ENCODE measurements at places on chromosomes 11 and 22.
A peak's percentile ranks its signal among the peaks of the same experiment; 100 is the strongest.

GRCh38 chr11:68349461-68350249, 37.3 kb downstream of the LRP5 start:
- DNase-seq: no peak

DNA sequence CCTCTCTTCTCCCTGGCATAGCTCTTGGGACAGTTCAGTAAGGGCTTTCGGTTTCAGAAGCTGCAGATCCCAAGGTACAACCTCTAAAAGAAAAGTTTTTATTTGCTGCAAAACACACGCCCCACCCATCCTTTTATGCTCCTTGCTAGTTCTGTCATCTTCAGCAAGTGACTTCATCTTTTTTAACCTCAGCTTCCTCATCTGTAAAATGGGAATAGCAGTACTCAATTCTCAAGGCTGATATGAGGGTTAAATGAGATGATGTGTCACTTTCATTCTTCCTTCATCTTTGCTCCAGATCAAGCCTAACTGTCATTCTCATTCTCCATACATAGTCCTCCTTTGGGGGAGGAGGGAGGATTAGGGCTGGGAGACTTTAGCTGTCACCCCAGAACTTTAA, 90.0 kb upstream of the ALX4 start:
- no peak for DNase-seq

- DNase-seq: no peak
Measured at GRCh38 chr22:19984201-19984753, 32.3 kb downstream of the ARVCF start.

DNA sequence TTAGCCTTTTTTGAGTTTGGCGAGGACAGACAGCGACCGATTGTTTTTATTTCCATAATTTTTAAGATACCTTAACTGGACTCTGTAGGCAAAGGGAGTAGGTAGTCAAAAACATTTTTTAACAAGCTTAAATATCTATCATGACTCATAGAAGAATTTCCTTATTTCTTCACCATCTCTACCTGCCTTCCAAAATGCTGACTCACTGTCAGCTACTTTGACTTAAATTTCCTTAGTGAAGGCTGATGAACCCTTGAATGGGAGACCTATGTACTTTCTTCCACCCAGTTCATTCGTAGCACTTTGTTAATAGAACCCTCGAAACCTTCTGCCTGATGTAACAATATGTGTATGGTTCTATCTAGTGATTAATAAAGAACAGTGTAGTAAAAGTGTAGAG, 1.1 kb upstream of the MTMR2 start:
- DNase-seq: no peak

DNA sequence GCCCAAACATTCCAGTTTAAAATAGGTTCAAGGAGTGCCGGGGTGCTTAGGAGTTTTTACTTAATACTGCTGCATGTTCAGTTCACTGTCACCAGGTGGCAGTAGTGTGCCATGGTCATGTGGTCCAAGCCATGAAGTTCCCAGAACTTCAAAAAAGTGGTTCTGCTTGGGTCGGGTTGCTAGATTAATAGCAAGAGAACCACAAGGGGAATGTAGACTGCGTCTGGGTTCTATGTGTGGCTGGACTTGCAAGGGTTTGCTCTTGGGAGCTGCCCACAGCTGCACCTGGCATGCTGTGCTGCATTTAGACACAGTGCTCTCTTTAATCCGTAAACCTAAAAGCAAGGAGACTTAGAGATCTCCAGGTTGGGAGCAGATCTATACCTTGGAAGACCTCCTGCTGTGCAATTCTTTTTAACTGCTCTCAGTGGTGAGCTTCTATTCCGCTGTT, 6.5 kb upstream of the SPON1 start:
- peak; percentile 69 for DNase-seq

- no peak for DNase-seq
Measured at GRCh38 chr22:43616645-43617044, 195.5 kb downstream of the EFCAB6 start.

- no peak for DNase-seq
Measured at GRCh38 chr11:89293965-89294679, 116.4 kb downstream of the TYR start.

DNA sequence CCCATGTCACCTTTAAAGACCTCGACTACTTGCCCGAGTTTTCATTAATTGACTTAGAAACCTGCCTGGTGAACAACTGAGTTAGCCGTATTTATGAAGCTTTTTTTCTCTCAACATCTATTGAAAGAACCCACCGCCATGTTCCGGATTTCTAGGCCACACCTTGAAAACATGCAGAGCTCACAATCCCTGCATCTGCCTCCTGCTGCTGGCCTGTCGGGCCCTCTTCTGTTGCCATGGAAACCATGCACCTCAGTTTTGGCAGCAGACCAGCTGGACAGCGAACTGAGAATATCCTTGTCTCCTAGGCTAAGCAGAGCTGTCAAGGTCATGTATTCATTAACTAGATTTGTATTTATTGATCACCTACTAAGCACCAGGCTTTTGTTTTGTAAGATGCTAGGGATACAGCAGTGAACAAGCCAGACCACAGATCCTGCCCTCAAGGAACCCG, 4.3 kb upstream of the PATZ1 start:
- no peak for DNase-seq

DNA sequence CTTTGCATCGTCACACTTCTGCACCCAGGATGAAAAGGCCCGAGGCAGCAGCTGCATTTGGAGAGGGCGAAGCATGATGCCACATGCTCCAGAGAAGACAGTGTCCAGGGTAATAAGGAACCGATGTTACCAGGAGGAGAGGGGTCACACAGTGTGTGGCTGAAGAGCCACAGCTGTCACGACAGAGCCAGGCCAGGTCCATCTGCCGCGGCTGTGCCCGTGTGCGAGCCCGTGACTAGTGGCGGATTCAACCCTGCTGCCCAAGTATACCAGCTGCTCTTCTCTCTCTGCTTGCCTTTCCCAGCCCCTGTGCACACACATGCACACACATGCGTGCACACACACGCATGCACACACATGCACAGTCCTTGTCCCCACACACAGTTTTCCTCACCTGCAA, 1432.5 kb downstream of the BRD1 start:
- DNase-seq: no peak

DNA sequence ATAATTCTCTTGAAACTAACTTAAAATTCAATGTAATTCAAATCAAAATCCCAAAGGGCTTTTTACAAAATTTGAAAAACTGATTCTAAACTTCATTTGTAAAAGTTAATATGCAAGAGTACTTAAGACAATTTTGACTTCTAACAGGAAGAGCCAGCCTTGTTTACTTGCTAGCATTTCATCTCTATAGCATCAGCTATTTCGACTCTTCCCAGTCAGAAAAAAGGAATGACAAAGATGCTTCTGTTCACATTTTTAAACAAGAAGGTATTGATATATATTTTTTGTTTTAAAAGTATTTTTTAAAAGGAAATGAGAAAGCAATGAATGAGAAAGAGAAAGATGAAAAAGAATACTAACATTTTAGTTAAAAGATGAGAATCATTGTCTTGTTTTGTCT, 16.4 kb downstream of the SLN start:
- no peak for DNase-seq

DNA sequence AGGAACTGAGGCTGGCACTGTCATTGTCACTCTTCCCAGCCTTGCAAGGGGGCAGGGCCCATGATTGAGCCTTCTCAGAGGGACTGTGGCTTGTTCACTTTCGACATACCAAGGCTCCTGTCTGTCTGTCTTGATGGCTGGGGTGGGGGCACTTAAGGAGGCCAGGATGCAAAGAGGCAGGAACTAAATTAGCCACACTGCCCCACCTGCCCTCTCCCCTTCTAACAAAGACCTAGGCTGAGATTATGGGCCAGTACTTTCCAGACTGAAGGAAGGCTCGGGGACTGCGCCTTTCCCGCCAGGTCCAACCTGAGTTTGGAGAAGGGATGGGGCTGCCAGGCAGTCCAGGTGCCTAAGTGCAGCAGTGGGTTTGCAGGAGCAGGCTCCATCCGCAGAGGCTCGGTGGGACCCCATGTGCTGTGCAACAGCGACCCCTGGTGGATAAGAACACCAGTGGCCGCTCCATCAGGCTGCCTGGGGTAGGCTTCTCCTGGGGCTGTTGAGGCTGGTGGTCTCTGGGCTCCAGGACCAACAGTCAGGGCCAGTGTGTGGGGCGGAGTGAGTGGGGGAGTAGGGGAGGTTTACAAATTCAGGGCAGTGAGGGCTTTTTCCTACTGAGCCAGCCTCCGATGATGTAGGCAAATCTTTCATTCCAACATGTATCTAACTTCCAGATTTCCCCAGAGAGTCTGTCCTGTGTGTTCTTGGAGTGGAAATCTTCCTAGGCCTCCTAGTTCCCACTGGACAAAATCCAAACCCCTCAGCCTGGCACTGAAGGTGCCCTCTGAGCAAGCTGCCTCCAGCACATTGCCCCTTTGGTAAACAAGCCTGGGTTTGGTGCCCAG, 93.9 kb downstream of the INSC start:
- peak; percentile 63 for DNase-seq

DNA sequence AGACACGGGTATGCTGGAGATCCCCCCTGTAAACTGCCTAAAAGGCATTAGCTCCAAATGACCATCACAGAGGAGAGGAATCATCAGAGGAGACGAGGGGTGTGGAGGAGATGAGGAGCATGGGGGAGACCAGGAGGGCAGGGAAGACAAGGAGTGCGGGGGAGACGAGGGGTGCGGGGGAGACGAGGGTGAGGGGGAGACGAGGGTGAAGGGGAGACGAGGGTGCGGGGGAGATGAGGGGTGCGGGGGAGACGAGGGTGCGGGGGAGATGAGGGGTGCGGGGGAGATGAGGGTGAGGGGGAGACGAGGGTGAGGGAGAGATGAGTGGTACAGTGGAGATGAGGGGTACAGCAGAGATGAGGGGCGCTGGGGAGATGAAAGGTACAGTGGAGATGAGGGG, 17.5 kb upstream of the GAL start:
- no peak for DNase-seq

DNA sequence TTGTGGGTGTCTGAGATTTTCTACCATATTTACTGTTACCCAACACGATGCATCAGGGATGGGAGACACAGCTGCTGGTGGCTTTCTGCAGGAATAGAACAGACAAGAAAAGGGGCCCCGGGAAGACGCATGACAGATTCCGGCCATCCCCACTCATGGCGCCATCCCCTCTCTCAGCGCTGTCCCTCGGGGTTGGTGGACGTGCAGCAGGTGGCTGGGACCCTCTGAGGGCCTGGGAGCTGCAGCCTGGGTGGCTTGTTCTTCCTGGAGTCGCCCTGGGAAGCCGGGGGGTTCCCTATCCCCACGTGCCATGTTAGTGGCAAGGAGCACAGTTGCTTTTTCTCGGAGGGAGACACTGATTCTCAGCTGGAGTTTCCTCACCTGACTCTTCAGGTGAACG, 1123.3 kb downstream of the BRD1 start:
- no peak for DNase-seq

- no peak for DNase-seq
Measured at GRCh38 chr11:31110830-31111229, 258.7 kb downstream of the DCDC1 start.

GRCh38 chr22:17920145-17920605, 104.2 kb downstream of the MICAL3 start:
- no peak for DNase-seq

- DNase-seq: no peak
Measured at GRCh38 chr11:35796562-35796961, 134.0 kb downstream of the TRIM44 start.

DNA sequence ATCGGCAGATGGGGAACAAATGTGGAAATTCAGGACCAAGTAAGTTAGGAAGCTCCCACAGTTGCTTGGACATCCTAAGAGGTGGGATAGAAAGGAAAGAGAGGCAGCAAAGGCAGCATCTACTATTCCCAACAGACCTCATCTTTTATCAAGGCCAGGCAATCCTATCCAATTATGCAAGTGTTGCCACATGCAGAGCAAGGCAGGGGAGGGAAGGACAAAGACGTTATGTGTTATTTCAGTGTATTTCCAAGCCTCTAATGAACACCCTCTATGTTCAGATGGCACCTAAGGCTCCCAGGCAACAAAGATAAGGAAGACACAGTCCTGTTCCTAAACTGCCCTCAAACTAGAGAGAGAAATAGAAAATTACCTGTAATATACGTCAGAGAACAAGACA, 9.2 kb downstream of the TIGD3 start:
- DNase-seq: no peak

DNA sequence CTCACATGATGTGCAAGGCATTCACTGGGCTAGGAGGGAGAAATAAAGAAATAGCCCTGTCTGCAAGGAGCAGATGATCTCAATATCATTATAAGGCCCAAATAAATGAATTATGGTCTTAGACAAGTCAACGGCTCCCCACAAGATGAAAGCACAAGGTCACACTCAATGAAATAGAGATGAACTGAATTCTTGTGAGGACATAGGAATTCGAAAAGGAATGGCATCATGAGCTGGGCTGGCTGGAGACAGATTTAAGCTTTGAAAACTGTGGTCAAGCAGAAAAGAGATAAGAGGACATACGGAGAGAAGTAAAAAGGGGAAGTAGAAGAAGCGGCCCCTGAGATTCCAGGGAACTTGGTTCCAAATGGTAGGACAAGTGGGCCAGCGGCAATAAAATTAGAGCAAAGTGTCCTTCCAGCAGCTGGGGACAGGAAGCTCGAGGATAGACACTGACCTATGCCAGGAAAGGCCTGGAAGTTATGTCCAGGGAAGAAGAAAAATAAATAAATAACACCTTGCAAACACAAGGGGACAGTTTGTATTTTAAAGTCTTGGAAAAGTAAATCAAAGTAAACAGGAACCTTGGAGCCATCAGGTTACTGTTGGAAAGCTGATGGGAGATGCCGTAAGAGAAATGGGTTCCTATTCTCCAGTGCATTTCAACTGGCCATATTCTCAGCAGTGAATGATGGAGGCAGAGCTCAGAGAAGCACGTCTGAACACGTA, 37.8 kb downstream of the GALNT18 start:
- no peak for DNase-seq

GRCh38 chr11:9815486-9816136, 151.7 kb downstream of the SWAP70 start:
- DNase-seq: no peak

DNA sequence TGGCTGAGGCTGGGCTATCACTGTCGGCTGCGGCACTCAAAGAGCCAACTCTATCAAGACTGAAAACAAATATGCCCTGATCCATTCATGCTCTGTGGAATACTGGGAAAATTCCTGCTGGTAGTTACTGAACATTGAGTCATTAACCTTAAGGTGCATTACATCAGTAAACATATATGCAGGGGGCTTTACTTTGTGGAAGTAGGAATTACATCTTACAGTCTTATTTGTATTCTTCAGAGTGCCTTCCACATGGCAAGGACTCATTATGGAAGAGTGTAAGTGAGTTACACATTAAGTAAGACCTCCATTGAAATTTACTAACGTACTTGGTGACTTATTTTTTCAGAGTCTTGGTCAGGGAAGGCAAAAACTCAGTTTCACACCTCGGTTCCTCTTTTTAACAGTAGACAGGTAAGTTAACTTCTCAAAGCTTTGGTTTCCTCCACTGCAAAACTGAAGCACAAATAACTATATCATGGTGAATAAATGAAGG, 4.5 kb downstream of the OR5B21 start:
- no peak for DNase-seq

Data from CD4-positive, alpha-beta T cell treated with Interleukin-10 for 1 hour (primary cell).